ENCODE measurements at places on chromosomes 16 and 17. TPM values are rescaled to one million over a fixed set of nuclear protein-coding genes. Genes with fewer than 3 reads are reported as not detected.

The HASPIN gene
- 14.8 TPM for total RNA-seq

The FBXL16 gene
- 0.13 TPM for total RNA-seq

The MYO1C gene
- 28.7 TPM for total RNA-seq

The GSPT1 gene
- 74.1 TPM for total RNA-seq

DNA sequence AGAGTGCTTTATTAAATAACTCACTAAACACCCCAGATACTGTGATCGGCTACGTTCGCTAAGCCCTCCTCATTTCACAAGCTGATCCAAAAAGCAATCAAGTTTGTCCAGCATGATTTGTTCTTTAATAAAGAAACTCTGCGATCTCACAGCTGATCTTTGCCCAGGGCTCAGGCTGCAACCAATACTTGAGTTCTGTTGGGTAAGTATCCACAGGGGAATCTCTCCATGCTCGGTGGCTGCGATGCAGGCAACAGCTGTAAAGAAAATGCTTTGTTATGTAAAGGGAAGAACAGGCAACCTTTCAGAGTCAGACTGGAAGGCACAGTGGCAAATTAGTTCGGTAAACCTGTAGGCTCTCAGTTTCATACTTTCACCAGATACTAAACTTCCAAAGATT lies 67.5 kb downstream of the SHISA6 start:
- H3K4me1 ChIP-seq = peaks cover 7% of the 10 kb centered on the region
- no peak overlapping the region for H3K27ac ChIP-seq
- H3K4me3 ChIP-seq = no peak overlapping the region
- H3K27me3 ChIP-seq = no peaks in the 10 kb centered on the region
- H3K36me3 ChIP-seq = no peaks in the 10 kb centered on the region

DNA sequence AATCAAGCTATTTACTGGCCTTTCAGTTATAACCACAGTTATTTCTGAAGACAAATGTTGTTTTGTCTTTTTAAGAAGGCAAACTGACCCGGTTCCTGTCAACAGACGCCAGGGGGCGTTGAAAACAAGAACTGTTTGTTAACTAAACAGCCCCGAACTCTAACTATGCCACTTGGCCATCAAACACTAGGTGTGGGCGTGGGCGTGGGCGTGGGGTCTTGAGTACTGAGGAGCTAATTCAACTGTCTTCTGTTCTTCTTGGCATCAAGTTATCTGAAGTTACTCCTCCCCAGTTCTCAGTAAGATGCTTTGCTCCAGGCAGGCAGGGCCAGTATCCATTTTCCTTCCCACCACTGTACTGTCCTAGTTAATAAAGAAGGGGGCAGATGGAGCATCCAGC lies 63.3 kb upstream of the MTMR4 start:
- H3K4me1 ChIP-seq = peaks cover 5% of the 10 kb centered on the region
- peak; percentile 86 for DNase-seq
- no peaks in the 10 kb centered on the region for H3K27me3 ChIP-seq
- H3K36me3 ChIP-seq = no peaks in the 10 kb centered on the region

DNA sequence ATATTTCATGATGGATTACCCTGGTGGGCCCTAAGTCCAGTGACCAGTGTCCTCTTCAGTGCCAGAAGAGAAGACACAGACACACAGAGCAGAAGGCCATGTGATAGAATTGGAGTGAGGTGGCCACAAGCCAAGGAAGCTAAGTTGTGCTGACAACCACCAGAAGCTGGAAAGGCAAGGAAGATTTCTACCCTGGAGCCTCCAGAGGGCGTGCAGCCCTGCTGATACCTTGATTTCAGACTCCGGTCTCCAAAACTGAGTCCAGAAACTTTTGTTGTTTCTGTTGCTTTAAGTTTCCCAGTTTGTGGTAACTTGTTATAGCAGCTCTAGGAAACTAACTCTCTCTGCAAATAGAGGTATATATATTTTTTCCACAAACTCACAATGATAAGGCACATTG lies 396.6 kb upstream of the ASIC2 start:
- no peak for DNase-seq
- H3K4me3 ChIP-seq = no peak overlapping the region
- H3K36me3 ChIP-seq = no peaks in the 10 kb centered on the region

DNA sequence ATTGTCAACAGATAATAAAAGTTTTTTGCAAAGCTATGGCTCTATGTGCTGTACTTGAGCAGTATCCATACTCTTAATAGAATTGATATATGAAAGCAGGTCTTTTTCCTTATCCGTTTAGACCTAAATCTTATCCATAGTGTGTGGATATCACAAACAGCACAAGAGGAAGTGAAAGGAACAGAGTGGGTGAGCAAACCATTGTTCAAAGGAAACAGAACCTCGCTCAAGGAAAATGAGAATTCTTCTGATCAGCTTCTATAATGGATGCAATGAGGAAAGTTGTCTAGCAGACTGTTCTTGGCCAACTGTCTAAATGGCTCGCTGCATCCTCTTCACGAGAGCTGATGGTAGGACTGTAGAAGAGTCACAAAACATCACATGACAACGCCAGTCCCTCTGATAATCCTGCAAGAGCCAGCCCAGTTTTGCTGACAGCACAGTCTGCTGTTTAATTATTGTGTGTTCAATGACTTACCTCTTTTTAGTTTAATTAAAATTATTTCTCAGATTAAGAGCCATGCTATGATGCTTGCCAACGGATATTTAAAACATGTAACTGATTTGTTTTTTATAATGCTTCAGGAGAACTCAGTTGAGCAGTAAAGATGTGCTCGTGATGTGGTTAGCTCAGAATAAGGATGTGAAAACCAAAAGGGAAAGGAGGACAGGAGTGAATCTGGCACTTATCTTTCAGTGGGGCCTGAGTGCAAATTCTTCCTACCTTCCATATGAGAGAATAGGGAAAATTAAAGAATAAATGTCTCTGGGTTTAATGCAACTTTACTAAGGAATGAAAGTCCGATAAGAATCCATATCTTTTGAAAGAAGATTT lies 38.5 kb downstream of the WWOX start:
- H3K27ac ChIP-seq = no peak overlapping the region
- no peak overlapping the region for H3K4me3 ChIP-seq
- H3K27me3 ChIP-seq = no peaks in the 10 kb centered on the region

- no peaks in the 10 kb centered on the region for H3K36me3 ChIP-seq
- no peak overlapping the region for H3K4me3 ChIP-seq
- no peak for DNase-seq
- H3K4me1 ChIP-seq = peaks cover 23% of the 10 kb centered on the region
- H3K27ac ChIP-seq = no peak overlapping the region
These were observed 1.4 kb upstream of the PITPNA start for GRCh38 chr17:1563786-1564613.
